Effector memory CD4-positive, alpha-beta T cell (primary cell): ENCODE measurements at places on chromosomes 13 and 19.

DNA sequence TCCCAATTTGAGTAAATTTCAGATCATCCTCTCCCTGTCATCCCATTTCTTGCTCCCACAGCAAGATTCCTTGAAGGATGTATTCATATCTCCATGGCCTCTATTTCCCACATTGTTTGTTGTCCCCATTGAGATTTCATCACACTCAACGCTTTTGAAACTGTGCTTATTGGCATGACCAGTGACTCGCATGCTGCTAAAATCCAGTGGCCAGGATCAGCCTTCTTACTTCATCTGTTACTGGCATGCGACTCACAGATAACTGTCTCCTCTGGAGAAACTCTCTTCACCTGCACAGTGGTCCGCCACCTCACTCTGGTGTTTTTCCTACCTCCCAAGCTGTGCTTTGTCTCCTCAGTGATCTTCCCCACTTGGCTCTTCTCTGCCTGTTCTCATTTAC lies 95.8 kb downstream of the WASF3 start:
- H3K27me3 ChIP-seq: no peaks in the 10 kb centered on the region
- no peaks in the 10 kb centered on the region for H3K4me1 ChIP-seq
- no peak overlapping the region for H3K4me3 ChIP-seq

- H3K4me3 ChIP-seq: no peak overlapping the region
- H3K4me1 ChIP-seq: no peaks in the 10 kb centered on the region
- DNase-seq: no peak
- H3K36me3 ChIP-seq: no peaks in the 10 kb centered on the region
- no peak overlapping the region for H3K27ac ChIP-seq
Measured at GRCh38 chr13:94859811-94860210, 147.5 kb upstream of the SOX21 start.

GRCh38 chr13:30743319-30744055 lies 8.1 kb downstream of the ALOX5AP start:
- peak overlapping the region; percentile 40 for H3K27ac ChIP-seq
- DNase-seq: no peak
- H3K36me3 ChIP-seq: peaks cover 20% of the 10 kb centered on the region

GRCh38 chr19:52141203-52141602 lies 1.5 kb upstream of the ZNF616 start:
- no peaks in the 10 kb centered on the region for H3K27me3 ChIP-seq
- H3K36me3 ChIP-seq: no peaks in the 10 kb centered on the region
- H3K4me1 ChIP-seq: peaks cover 11% of the 10 kb centered on the region
- H3K4me3 ChIP-seq: no peak overlapping the region
- DNase-seq: no peak
- no peak overlapping the region for H3K27ac ChIP-seq

DNA sequence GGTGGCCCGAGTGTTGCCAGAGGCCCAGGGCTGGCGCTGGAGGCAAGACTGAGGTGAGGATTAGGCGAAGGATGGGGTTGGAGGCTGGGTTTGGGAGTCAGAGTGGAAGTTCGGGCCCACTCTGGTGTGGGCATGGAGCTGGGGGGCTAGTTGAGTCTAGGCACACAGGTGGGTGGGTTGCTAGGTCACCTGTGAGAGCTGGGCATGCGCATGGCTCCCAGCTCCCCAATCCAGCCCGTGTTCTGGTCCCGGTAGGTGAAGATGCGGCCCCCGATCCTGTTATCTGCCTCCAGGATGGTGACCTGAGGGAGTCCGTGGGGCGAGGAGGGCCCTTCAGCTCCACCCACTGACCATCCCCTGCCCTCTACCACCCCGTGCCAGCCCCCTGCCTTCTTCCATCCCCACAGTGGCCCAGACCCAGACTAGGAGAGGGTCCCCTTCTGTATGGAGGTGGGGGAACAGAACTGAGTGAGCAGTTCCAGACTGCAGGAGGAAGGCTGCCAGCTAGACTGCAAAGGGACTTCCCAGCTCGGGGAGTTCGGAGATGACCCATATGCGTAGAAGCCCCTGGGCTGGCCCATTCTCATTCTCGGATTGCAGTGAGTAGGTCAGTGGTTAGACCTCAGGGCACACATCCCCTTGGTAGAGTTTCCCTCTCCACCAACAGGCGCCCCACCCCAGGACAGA lies 1.7 kb downstream of the IL4I1 start:
- no peaks in the 10 kb centered on the region for H3K36me3 ChIP-seq
- H3K4me3 ChIP-seq: peak overlapping the region; percentile 17
- H3K27ac ChIP-seq: peak overlapping the region; percentile 99

DNA sequence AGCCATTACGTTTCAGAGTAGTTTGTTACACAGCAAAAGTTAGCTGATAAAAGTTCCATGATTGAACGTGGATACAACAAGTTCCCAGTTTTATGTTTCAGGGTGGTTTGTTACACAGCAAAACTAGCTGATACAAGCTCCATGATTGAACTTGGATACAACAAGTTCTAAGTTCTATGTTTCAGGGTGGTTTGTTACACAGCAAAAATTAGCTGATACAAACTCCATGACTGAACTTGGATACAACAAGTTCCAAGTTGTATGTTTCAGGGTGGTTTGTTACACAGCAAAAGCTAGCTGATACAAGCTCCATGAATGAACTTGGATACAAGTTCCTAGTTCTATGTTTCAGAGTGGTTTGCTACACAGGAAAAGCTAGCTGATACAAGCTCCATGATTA lies 47.6 kb downstream of the INSR start:
- DNase-seq: no peak
- no peak overlapping the region for H3K4me3 ChIP-seq
- no peaks in the 10 kb centered on the region for H3K36me3 ChIP-seq
- no peak overlapping the region for H3K27ac ChIP-seq
- H3K27me3 ChIP-seq: no peaks in the 10 kb centered on the region
- no peaks in the 10 kb centered on the region for H3K4me1 ChIP-seq

GRCh38 chr13:113357529-113357928 lies 6.4 kb downstream of the GRTP1 start:
- no peaks in the 10 kb centered on the region for H3K4me1 ChIP-seq
- no peak overlapping the region for H3K4me3 ChIP-seq
- no peak overlapping the region for H3K27ac ChIP-seq
- DNase-seq: no peak
- no peaks in the 10 kb centered on the region for H3K36me3 ChIP-seq

DNA sequence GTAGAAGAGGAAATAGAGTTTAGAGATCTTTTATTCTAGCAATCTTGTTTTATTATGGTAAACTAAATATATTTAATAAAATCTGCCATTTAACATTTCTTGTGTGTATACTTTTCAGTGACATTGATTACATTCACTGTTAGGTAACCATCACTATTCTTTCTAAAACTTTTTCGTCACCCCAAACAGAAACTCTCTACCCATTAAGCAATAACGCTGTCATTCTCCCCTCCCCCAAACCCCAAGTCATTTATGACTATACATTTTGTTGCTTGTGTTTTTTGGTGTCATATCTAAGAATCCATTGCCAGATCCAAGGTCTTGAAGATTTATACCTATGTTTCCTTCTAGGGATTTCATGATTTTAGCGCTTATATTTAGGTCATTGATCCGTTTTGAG lies 10.6 kb downstream of the URI1 start:
- H3K27me3 ChIP-seq: no peaks in the 10 kb centered on the region
- no peak for DNase-seq
- no peaks in the 10 kb centered on the region for H3K36me3 ChIP-seq
- no peaks in the 10 kb centered on the region for H3K4me1 ChIP-seq
- H3K4me3 ChIP-seq: no peak overlapping the region

DNA sequence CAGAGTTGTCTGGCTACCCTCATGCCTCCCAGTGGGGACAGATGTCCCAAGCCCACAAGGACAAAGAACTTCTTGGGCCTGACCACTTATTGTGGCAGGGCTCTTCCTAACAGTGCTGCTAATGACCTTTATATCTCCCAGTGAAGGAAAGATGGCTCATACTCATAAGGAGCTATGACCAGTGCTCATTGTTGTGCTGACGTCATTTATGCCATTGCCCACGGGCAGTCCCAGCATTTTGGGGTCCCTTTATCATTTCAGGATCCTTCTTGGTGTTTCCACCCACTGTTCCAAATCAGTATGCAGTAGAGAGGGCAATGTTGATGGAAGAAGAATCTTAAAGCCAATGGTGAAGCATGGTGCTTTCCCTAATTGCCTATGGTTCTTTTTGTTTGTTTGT lies 1640.0 kb upstream of the PRR20A start:
- no peaks in the 10 kb centered on the region for H3K36me3 ChIP-seq
- no peak overlapping the region for H3K27ac ChIP-seq
- H3K4me3 ChIP-seq: no peak overlapping the region
- no peak for DNase-seq

- no peak overlapping the region for H3K4me3 ChIP-seq
- H3K36me3 ChIP-seq: no peaks in the 10 kb centered on the region
- no peaks in the 10 kb centered on the region for H3K4me1 ChIP-seq
- H3K27me3 ChIP-seq: no peaks in the 10 kb centered on the region
- H3K27ac ChIP-seq: no peak overlapping the region
Measured at GRCh38 chr13:32645854-32646253, 59.6 kb downstream of the PDS5B start.

DNA sequence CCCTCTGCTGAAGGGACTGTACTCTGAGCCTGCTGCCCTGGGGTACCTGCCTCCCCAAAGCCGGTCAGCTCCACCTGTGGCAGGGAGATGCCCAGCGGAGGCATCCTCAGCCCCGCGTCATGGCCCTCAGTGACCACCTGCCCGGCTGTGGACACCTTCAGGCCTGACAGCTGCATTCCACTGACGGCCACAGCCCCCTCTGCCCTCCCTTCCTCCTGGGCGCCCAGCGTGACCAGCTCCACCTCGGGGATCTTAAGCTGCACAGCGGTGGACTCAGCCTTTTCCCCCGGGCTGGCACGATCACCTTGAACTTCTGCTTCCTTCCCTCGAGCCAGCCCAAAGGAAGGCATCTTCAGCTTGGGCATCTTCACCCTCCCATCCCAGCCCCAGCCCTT lies 4.8 kb upstream of the HIPK4 start:
- no peak overlapping the region for H3K4me3 ChIP-seq
- H3K36me3 ChIP-seq: no peaks in the 10 kb centered on the region
- no peak for DNase-seq

GRCh38 chr19:15641901-15642491 lies 1.3 kb downstream of the CYP4F3 start:
- no peaks in the 10 kb centered on the region for H3K27me3 ChIP-seq
- H3K4me1 ChIP-seq: no peaks in the 10 kb centered on the region
- H3K27ac ChIP-seq: no peak overlapping the region
- no peak overlapping the region for H3K4me3 ChIP-seq
- H3K36me3 ChIP-seq: no peaks in the 10 kb centered on the region

DNA sequence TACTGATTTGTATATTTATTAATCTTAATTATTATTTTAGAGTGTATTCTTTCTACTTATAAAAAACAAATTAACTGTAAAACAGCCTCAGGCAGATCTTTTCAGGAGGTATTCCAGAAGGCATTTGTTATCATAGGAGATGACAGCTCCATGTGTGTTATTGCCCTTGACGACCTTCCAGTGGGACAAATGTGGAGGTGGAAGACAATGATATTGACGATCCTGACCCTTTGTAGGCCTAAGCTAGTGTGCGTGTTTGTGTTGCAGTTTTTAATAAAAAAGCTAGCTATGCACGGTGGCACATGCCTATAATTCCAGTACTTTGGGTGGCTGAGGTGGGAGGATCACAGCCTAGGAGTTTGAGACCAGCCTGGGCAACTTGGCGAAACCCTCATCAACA lies 46.7 kb downstream of the NDFIP2 start:
- no peaks in the 10 kb centered on the region for H3K36me3 ChIP-seq
- no peaks in the 10 kb centered on the region for H3K27me3 ChIP-seq
- no peak for DNase-seq
- no peak overlapping the region for H3K4me3 ChIP-seq
- no peaks in the 10 kb centered on the region for H3K4me1 ChIP-seq

GRCh38 chr13:21338639-21339278 lies 120.3 kb downstream of the ZDHHC20 start:
- H3K36me3 ChIP-seq: no peaks in the 10 kb centered on the region
- DNase-seq: no peak

DNA sequence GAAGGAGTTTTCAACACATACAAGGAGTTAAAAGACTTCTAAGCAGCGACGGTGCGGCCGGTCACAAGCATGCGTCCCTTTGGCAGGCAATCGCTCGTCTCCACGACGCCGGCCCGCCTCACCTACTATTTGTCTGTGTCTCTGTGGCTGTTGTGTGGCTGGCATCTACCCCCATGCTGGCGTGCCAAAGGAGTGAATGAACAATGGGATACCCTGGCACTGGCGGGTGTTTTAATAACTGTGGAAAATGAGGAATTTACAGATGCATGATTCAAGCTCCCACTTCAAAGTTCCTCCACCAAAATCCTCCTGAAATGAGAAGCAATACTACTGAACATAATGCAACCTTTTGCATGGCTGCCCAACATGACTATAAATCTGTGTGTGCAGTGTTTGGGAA lies 176.6 kb downstream of the KLF5 start:
- no peak overlapping the region for H3K27ac ChIP-seq
- no peaks in the 10 kb centered on the region for H3K36me3 ChIP-seq
- H3K4me1 ChIP-seq: peaks cover 9% of the 10 kb centered on the region

- no peaks in the 10 kb centered on the region for H3K36me3 ChIP-seq
- H3K4me1 ChIP-seq: no peaks in the 10 kb centered on the region
- DNase-seq: no peak
- H3K27me3 ChIP-seq: no peaks in the 10 kb centered on the region
- no peak overlapping the region for H3K27ac ChIP-seq
Measured at GRCh38 chr13:99577934-99578917, 77.0 kb downstream of the TM9SF2 start.

DNA sequence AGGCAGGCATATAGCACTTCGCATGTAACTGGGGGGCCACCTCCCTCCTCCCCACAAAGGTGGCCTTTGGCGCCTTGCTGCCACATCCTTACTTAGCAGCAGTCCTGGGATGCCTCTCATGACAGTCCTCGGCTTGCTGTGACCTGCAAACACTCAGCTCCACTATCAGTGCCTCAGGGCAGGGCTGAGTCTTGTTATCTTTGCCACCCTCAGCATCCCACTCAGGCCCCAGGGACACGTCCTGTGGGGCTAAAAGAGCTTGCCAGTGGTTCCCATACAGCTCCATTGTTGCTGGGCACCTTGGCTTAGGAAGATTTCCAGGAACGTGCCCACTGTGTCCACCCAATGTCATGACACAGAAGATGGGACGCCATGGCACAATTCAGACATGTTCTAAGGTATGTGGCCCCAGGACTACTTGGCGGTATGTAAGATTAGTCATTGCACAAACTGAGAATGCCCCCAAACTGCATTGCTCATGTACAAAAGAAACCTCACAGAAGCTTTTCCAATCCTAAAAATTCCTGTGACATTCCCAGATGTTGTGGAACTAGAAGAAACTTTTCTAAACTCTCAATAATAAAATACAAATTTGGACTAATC lies 16.3 kb downstream of the DOCK9 start:
- H3K27me3 ChIP-seq: no peaks in the 10 kb centered on the region
- H3K4me3 ChIP-seq: no peak overlapping the region
- H3K36me3 ChIP-seq: no peaks in the 10 kb centered on the region
- no peak for DNase-seq
- H3K4me1 ChIP-seq: no peaks in the 10 kb centered on the region
